ENCODE measurements at places on chromosomes 7 and 10. TPM values are rescaled to one million over a fixed set of nuclear protein-coding genes. Genes with fewer than 3 reads are reported as not detected.

DNA sequence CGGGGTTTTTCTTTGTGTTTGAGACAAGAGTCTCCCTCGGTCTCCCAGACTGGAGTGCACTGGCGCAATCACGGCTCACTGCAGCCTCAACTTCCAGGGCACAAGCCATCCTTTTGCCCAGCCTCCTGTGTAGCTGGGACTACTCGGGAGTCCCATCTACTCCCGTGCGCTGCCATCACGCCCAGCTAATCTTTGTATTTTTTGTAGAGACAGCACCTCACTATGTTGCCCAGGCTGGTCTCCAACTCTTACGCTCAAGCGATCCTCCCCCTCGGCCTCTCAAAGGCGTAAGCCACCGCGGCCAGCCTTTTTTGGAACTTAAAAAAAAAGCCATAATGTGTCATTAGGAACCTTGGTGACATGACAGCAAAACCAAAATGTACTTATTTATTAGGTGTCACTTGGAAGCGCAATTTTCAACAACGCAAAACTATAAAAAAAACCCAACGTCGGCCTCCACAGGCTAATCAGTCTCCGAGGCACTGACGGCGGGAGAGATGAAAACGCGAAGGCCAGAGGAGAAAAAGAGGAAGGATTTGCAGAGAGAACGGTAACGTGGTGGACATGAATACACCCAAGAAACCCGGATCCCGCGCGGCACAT lies 911 bp upstream of the HNRNPH3 start:
- H3K4me3 ChIP-seq, result peak overlapping the region; percentile 99
- H3K4me1 ChIP-seq, result peaks cover 49% of the 10 kb centered on the region
- H3K27ac ChIP-seq, result peak overlapping the region; percentile 96
- DNase-seq, result peak; percentile 22
- H3K27me3 ChIP-seq, result no peaks in the 10 kb centered on the region

DNA sequence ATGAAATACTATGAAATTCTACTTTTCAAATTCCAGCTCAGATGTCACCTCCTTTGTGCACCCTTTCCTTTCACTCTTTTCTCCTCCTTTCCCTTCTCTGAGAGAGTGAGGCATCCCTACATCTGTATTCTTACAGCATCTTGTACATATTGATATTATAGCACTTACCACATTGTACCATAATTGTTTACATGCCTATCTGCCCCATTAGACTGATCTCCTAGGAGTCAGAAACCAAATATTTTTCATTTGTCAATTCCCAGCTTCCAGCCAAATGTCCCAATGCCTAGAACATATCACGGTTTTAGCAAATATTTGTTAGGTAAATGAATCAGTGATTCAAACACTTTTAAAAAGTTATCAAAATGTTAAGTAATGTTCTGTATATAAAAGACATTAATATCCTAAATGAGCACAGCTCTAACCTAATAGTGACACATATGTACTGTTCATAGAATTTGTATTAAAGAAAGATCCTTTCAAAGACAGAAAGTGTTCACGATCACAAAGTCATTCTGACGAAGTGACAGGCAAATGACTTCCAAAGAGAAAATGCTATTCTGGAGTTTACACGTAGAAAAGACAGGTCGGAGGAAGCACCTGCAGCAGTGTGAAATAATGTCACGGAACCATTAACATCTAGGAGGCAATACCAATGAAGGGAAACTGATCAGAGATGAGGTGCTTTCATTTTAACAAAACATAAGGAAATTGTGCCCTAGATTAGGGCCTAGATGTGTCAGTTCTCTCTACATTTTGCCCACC lies 774.2 kb downstream of the MAGI2 start:
- no peak for DNase-seq
- H3K27ac ChIP-seq, result no peak overlapping the region
- no peak overlapping the region for H3K4me3 ChIP-seq
- H3K27me3 ChIP-seq, result no peaks in the 10 kb centered on the region

DNA sequence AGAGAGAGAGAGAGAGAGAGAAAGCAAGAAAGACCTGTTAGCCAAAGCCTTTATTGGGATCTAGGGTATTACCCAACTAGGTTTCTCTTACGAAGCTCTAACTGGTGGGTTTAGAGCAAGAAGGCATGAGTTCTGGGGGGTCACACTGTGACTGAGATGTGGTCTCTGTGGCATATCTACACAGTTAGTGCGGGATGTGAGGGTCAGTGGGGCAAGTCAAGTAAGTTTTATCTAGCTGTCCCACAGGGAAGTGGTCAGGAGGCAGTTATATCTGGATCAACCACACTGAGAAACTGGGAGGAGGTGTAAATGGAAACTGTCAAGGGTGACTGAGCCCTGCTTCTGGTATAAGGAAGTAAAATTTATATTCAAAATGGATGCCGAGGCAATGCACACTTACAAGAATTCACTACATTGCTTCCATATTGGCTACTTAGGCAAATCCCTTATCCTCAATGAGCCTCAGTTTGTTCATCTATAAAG lies 331.6 kb upstream of the HPS1 start:
- no peaks in the 10 kb centered on the region for H3K4me1 ChIP-seq
- no peak for DNase-seq
- no peaks in the 10 kb centered on the region for H3K27me3 ChIP-seq
- no peak overlapping the region for H3K4me3 ChIP-seq

- peaks cover 22% of the 10 kb centered on the region for H3K27me3 ChIP-seq
- no peaks in the 10 kb centered on the region for H3K4me1 ChIP-seq
Observed at GRCh38 chr10:123413353-123413752, 252.8 kb upstream of the GPR26 start.

The GIMAP6 gene
- total RNA-seq, result 35.1 TPM

The NODAL gene
- total RNA-seq, result not detected

DNA sequence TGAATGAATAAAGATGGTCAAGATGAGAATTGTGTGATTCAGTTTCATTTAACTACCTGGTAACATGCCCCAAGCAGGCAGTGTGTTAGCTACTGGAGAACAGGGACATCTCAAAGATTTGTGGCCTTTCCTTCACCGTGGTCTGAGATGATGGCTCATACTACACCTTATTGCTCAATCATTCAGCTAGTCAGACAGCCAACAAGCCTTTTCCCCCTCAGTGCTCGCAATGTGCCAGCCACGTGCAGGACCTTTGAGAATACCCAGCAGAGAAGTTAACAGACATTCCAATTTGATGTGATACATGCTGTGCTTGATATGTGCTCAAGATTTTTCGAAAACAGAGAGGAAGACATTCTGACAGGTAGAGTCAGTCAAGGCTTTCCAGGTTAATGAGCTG lies 562.8 kb downstream of the SUGCT start:
- DNase-seq, result no peak
- no peaks in the 10 kb centered on the region for H3K27me3 ChIP-seq
- peaks cover 34% of the 10 kb centered on the region for H3K4me1 ChIP-seq
- H3K27ac ChIP-seq, result no peak overlapping the region
- H3K36me3 ChIP-seq, result no peaks in the 10 kb centered on the region

GRCh38 chr7:78301407-78301806 lies 502.8 kb downstream of the PHTF2 start:
- no peak overlapping the region for H3K27ac ChIP-seq
- H3K36me3 ChIP-seq, result no peaks in the 10 kb centered on the region
- H3K27me3 ChIP-seq, result no peaks in the 10 kb centered on the region
- no peak overlapping the region for H3K4me3 ChIP-seq
- no peak for DNase-seq

The KIF11 gene
- 56.7 TPM for total RNA-seq

The KLF14 gene
- not detected for total RNA-seq

DNA sequence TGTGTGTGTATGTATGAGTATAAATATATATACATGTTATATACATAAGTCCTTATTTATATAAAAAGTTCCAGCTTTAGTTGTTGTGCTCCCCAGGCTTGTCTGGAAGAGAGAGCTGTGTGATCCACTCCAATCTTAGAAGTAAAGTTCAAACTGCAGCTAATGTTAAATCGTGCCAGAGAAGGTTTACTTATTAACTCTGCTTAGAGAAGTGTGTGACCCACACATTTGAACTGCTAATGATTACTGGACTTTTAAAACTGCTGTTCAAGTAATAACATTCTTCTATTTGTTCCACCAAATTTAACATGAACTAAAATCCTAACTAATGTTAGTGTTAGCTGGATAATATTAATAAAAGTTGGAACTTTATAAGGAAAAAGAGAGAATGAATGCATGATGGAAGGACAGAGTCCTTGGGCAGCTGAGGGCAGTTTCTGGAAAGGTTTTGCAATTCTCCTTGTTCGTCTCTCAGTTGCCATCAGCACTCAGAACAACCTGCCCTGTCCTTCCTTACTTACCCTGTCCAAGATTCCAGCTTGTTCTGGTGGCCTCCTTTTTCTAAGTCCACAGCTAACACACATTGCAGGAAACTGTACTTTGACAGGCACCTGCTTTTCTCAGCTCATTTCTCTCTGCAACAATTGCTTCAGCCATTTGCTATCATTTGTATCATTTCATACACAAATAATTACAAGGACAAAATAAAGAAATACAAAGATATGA lies 162.6 kb downstream of the FAM107B start:
- H3K27ac ChIP-seq, result no peak overlapping the region
- peaks cover 6% of the 10 kb centered on the region for H3K27me3 ChIP-seq
- no peak overlapping the region for H3K4me3 ChIP-seq

The CALML3 gene
- total RNA-seq, result not detected

- DNase-seq, result no peak
- H3K36me3 ChIP-seq, result no peaks in the 10 kb centered on the region
- no peaks in the 10 kb centered on the region for H3K4me1 ChIP-seq
- peaks cover 10% of the 10 kb centered on the region for H3K27me3 ChIP-seq
- no peak overlapping the region for H3K4me3 ChIP-seq
Observed at GRCh38 chr7:25307624-25308023, 79.3 kb upstream of the NPVF start.

The TMEM176B gene
- total RNA-seq, result not detected

The OR2A42 gene
- not detected for total RNA-seq

The GCK gene
- 1.3 TPM for total RNA-seq

DNA sequence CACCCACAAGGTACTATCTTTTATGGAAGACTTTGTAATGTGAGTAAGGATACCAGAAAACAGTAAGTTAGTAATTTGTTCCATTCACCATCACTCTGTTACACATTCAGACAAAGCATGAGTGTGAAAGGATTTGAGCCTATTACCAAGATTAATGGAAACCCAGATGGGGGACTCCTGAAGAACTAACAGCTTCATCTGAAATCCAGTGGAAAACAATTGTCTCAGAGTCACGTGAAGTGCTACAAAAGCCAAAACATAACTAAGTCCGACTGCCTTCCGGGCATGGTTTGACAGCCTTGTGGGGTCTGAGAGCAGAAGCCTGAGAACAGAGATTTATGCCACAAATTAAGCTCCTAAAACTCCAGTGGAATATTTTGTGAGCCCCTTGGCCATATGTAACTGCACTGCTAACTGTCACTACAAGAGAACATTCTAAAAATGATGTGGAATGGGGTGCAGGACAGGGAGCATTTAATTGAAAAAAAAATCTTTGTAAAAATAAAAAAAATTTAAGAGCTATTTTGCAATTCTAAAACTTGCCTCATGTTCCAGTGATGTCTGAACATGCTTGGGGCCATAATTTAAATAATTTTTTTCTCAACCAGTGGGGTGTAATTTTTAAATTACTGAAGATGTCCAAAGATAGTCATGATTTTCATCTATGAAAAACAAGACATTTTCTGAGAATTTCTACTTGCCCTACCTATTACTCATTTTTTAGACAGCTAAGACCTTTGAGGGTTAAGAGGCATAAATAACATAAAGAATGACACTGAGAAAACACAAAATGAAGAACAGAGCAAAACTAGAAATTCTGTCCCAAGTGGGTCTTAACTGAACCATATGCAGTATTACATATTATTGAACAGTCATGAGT lies 555.0 kb downstream of the INHBA start:
- DNase-seq, result no peak
- no peaks in the 10 kb centered on the region for H3K36me3 ChIP-seq
- no peak overlapping the region for H3K4me3 ChIP-seq

DNA sequence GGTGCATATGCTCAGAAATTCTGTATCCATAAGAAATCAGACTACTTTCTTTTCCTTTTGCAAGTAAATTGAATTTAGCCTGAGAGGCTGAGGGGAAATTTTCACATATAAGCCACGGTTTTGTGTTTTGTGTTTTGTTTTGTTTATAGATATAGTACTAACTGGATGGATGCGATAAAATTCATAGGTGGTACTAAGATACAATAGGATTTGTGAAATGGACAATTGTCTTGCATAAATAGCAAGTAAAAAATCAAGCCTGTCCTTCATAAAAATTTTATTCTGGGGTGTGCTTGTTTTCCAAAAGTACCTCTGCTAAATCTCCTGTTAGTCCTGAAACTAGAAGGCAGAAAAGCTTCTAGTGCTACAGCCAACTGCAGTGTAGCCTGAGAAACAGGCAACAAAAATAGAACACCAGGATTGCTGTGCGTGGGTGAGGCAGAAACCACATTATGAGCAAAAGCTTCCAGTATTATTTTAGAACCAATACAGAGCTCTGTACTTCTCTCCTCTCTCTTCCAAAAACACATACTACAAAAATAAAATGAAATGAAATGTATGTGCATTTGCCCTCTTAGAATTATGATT lies 634 bp upstream of the HDAC9 start:
- H3K36me3 ChIP-seq, result no peaks in the 10 kb centered on the region
- DNase-seq, result no peak
- no peak overlapping the region for H3K27ac ChIP-seq

- peak overlapping the region; percentile 9 for H3K27ac ChIP-seq
- peaks cover 5% of the 10 kb centered on the region for H3K4me1 ChIP-seq
- H3K4me3 ChIP-seq, result no peak overlapping the region
- no peak for DNase-seq
- H3K27me3 ChIP-seq, result no peaks in the 10 kb centered on the region
Observed at GRCh38 chr7:75971309-75971960, 23.0 kb downstream of the TMEM120A start.

The SLC35B4 gene
- 18.3 TPM for total RNA-seq

DNA sequence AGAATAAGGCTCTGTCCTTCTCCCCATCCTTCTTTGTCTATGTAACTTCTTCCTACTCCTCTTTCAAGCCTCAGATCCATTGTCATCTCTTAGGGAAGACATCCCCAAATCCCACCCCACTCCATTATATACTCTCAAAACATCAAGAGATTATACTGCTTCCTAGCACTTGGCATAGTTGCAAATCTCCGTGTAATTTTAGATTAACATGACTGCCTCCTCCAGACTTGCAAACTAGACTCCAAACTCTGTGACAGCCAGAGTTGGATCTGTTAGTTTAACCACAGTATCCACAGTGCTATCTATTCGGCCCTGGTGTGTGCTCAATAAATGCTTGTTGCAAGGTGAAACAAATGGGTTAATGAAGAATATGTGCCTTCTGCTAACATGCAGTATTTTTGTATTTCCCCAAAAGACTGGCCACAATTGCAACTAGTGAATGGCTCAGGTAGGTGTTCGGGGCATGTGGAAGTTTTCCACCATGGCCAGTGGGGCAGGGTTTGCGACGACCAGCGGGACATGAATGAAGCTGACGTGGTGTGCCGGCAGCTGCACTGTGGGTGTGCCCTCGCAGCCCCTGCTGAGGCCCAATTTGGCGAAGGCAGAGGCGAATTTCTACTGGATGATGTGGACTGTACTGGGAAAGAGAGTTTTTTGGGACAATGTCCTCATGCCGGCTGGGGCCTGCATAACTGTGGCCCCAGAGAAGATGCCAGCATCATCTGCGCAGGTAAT lies 34.5 kb upstream of the C10orf120 start:
- H3K36me3 ChIP-seq, result no peaks in the 10 kb centered on the region
- H3K27ac ChIP-seq, result no peak overlapping the region
- no peak for DNase-seq
- peaks cover 28% of the 10 kb centered on the region for H3K27me3 ChIP-seq
- H3K4me3 ChIP-seq, result no peak overlapping the region

The EBF3 gene
- total RNA-seq, result not detected

The GIMAP1 gene
- 9.3 TPM for total RNA-seq

The RTKN2 gene
- 9.8 TPM for total RNA-seq
